Activated CD4-positive, alpha-beta T cell treated with anti-CD3 and anti-CD28 coated beads for 36 hours (primary cell): ENCODE measurements at places on chromosomes 5 and 9. TPM values are rescaled to one million over a fixed set of nuclear protein-coding genes. Genes with fewer than 3 reads are reported as not detected.

DNA sequence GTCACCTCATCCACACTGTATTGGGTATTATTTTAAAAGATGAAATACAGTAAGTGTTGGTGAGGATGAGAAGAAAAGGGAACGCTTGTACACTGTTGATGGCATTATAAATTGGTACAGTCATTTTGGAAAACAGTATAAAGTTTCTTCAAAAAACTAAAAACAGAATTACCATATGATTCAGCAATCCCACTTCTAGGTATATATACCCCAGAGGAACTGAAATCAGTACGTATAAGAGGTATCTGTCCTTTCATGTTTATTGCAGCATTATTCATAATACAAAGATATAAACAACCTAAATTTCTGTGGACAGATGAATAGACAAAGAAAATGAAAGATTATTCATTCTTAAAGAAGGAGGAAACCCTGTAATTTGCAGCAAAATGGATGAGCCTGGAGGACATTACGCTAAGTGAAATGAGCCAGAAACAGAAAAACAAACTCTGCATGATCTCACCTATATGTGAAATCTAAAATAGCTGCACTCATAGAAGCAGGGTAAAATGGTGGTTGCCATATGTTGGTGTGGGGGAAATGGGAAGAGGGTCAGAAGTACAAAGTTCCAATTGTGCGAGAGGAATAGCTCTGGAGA, 191.6 kb downstream of the TRIM36 start:
- H3K4me3 ChIP-seq, result no peak overlapping the region
- DNase-seq, result no peak
- H3K27ac ChIP-seq, result no peak overlapping the region
- no peaks in the 10 kb centered on the region for H3K36me3 ChIP-seq
- no peaks in the 10 kb centered on the region for H3K4me1 ChIP-seq

DNA sequence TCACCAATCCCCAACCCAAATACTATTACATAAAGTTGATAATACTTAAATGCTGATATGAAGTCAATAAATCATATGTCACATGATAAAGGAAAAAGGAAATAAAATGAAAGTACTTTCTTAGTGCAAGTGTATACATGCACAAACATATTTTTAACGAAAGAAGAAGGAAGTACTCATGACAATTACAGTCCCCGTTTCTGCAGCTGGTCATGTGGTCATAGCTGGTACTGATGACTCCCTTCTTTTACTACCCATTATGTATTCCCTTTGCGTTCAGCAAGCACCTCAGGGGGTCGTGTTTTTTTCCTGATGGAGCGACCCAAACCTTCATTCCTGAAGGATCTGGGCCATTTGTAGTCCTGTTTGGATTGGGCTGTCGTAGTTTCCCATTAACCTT, 27.3 kb downstream of the CENPP start:
- H3K4me1 ChIP-seq, result peaks cover 4% of the 10 kb centered on the region
- H3K27me3 ChIP-seq, result no peaks in the 10 kb centered on the region
- no peak overlapping the region for H3K27ac ChIP-seq
- H3K36me3 ChIP-seq, result peaks cover 54% of the 10 kb centered on the region

DNA sequence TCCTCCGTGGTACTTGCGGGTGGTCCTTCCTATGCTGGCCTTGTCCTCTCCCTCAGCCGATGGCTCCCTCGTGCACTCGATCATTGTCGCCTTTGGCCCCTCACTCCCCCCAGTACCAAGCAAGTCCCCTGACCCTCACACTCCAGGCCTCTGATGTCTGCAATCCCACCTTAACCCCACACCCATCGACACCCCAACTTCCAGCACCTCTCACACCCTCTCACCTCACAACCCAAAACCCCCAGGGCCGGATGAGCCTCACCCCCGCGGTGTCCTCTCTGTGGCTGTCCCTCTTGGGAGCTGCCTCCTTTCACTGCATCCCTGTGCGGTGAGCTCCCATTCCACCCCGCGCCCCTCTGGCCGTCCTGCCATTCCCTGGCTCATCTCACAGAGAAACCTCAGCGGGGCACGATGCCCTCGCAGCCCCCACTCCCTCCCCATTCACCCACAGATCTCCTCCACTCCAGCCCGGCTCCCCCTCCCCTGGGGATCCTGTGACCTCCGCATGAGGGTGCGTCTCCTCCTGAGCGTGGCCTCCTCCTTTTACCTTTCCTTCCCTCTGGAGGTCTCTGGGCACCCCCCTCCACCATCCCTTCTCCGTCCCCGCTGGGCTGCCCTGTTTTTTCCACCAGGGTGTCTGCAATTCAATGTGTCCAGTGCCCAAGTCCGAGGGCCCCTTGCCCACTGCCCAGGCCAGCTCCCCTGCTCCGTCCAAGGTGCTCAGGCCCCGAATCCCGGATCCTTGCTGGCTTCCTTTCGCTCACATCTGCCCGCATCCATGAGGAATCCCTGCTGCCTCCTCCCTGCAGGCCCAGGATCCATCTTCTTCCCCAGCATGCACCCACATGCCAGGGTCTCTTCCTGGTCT, 15.8 kb upstream of the RNU6ATAC start:
- no peak overlapping the region for H3K27ac ChIP-seq
- H3K4me3 ChIP-seq, result no peak overlapping the region
- DNase-seq, result peak; percentile 1

DNA sequence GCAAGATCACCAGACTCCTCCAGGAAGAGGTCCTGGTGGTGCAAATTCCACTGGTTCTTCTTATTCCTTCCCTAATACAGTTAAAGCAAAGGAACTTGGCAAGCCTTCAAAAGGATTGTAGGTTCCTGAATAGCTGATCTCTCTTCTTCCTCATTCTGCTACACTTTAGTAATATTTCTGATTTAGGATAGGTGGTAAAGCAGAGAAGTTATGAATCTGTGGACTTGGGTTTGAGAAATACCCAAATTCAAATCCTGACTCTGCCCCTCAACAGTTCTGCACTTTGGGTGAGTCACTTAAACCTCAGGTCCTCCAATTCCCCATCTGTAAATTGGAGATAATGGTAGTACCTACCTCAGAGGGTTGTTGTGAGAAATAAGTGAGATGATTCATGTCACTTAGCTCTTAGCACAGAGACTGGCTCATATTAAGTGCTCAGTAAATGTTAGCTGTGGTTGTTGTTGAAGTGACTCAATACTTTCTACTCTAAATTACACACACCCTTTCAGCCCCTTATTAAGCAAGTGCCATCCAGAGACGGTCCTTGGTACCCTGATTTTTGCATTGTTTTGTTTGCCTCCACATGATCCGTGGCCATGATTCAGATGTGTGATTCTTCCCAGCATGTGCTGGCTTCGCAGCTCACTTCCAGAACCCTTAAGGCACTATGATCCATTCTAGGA, 5.2 kb downstream of the SH3RF2 start:
- H3K27ac ChIP-seq, result peak overlapping the region; percentile 35
- DNase-seq, result peak; percentile 8
- H3K27me3 ChIP-seq, result peaks cover 57% of the 10 kb centered on the region

- peaks cover 5% of the 10 kb centered on the region for H3K4me1 ChIP-seq
- no peak for DNase-seq
- no peaks in the 10 kb centered on the region for H3K36me3 ChIP-seq
- H3K4me3 ChIP-seq, result no peak overlapping the region
- H3K27ac ChIP-seq, result no peak overlapping the region
Observed at GRCh38 chr5:149206524-149207141, 65.0 kb upstream of the AFAP1L1 start.

DNA sequence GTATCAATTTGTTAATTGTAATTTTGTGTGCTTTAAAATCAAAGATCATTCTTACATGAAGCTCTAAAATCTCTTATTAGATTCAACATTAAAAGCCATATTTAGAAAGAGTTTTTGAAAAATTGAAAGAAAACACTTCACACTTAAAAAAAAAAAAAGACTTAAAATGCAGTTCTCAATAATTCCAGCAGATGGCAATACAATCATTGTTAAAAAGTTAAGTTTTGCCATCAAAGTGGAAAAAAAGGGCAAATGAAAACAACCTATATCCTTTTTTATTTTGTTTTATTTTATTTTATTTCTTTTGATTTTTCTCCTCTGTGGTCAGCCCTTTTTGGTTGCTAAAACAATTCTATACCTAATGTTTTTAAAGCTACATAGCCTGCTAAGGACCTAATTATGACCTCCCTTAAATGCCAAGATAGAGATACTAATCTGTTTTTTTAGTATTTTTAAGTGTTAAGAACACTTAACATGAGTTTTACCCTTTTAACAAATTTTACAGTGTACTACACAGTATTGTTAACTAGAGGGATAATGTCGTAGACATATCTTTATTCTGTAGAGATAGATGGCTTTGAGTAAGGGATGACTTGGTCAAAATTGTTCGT, 154.2 kb upstream of the DAB2 start:
- no peak overlapping the region for H3K27ac ChIP-seq
- no peak overlapping the region for H3K4me3 ChIP-seq
- H3K27me3 ChIP-seq, result no peaks in the 10 kb centered on the region
- DNase-seq, result no peak

DNA sequence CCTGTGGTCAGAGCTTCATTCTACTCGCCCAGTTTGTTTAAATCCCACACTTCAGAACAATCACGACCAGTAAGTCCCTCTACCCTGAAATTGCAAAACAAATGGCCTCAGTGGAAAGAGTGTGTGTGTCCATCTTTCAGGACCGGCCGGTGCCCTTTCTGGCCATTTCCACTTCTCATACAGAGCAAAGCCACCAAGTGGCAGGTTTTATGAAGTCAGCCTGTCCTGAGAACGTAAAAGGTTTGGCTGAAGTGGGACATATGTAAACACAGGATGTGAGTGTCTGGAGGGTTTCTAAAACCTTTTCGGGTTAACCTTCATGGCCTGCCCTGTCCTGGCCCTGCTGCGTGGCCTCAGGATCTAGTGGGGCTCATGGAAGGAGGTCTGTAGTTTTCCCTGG, 24.7 kb downstream of the NXNL2 start:
- no peak for DNase-seq
- H3K4me1 ChIP-seq, result no peaks in the 10 kb centered on the region
- H3K27ac ChIP-seq, result no peak overlapping the region
- peaks cover 7% of the 10 kb centered on the region for H3K27me3 ChIP-seq
- H3K4me3 ChIP-seq, result no peak overlapping the region
- H3K36me3 ChIP-seq, result no peaks in the 10 kb centered on the region

DNA sequence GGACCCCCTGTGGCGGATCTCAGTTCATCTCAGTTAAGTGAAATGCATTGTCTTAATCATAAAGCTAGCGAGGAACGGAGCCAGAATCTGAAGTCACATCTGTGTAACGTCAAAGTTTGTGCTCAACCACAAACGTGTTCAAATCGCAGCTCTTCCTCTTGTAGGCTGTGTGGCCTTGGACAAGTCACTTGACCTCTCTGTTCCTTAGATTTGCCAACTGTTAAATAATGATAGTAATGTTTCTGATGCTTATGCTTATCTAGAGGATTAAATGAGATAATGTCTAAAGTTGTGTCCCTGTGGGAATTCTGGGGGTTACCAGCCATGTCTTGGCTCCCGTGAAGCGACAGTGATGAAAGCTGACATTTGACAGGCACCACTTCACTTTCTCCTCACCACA, 69.2 kb upstream of the NEURL1B start:
- H3K27me3 ChIP-seq, result no peaks in the 10 kb centered on the region
- no peak overlapping the region for H3K27ac ChIP-seq
- H3K36me3 ChIP-seq, result no peaks in the 10 kb centered on the region

- peak; percentile 7 for DNase-seq
- no peak overlapping the region for H3K27ac ChIP-seq
- no peak overlapping the region for H3K4me3 ChIP-seq
- peaks cover 2% of the 10 kb centered on the region for H3K27me3 ChIP-seq
- H3K4me1 ChIP-seq, result peaks cover 9% of the 10 kb centered on the region
Observed at GRCh38 chr5:97111616-97112015, 30.8 kb downstream of the LIX1 start.

GRCh38 chr9:93120846-93121315, 13.2 kb downstream of the NINJ1 start:
- H3K27me3 ChIP-seq, result no peaks in the 10 kb centered on the region
- H3K4me1 ChIP-seq, result peaks cover 21% of the 10 kb centered on the region
- H3K36me3 ChIP-seq, result peaks cover 29% of the 10 kb centered on the region

DNA sequence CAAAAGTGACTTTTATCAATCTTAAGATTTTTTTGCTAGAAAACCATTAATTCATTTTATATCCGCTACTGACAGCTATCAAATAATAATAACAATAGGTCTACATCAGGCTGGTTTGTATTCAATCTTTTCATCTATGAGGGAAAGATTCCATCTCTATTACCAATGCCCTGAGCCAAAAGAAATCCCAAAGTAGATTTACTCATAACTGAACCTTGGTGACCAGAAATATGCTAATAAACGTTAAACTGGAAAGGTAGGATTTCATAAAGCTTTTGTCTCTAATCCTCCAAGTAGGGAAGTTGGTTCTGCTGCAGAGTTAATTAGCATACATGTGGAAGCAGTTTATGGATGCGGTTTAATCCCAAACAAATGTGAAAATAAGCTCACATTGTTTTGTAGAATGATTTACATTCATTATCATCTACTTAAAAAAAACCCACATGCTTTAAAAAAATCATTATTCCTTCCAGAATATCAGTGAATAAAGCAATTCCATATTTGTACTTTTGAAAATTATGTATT, 715.5 kb downstream of the CETN3 start:
- H3K36me3 ChIP-seq, result no peaks in the 10 kb centered on the region
- no peaks in the 10 kb centered on the region for H3K4me1 ChIP-seq
- no peaks in the 10 kb centered on the region for H3K27me3 ChIP-seq

The TMEM232 gene
- total RNA-seq, result 1.2 TPM

The PCDHB4 gene
- not detected for total RNA-seq

The LCN12 gene
- total RNA-seq, result 1.1 TPM

The EGFLAM gene
- not detected for total RNA-seq

The ECM2 gene
- total RNA-seq, result not detected

The PCDHGA12 gene
- total RNA-seq, result 0.09 TPM

The ENHO gene
- total RNA-seq, result not detected

The LCP2 gene
- total RNA-seq, result 232 TPM

The SOWAHA gene
- total RNA-seq, result not detected
